IMR-90 (cell line): ENCODE measurements at places on chromosomes 6 and 20. TPM values are rescaled to one million over a fixed set of nuclear protein-coding genes. Genes with fewer than 3 reads are reported as not detected.

GRCh38 chr6:57324538-57324937 lies 7.1 kb downstream of the PRIM2 start:
- H3K27ac ChIP-seq: no peak overlapping the region
- peaks cover 36% of the 10 kb centered on the region for H3K36me3 ChIP-seq
- no peak overlapping the region for H3K4me3 ChIP-seq
- H3K27me3 ChIP-seq: no peaks in the 10 kb centered on the region

GRCh38 chr20:61704661-61705060 lies 361.0 kb downstream of the TAF4 start:
- no peak for DNase-seq
- H3K36me3 ChIP-seq: no peaks in the 10 kb centered on the region
- no peak overlapping the region for H3K27ac ChIP-seq

- H3K4me1 ChIP-seq: peaks cover 32% of the 10 kb centered on the region
- H3K27ac ChIP-seq: peak overlapping the region; percentile 51
- H3K27me3 ChIP-seq: no peaks in the 10 kb centered on the region
- DNase-seq: no peak
- peaks cover 34% of the 10 kb centered on the region for H3K36me3 ChIP-seq
- no peak overlapping the region for H3K4me3 ChIP-seq
Observed at GRCh38 chr6:3739311-3739897, 12.1 kb downstream of the PXDC1 start.

DNA sequence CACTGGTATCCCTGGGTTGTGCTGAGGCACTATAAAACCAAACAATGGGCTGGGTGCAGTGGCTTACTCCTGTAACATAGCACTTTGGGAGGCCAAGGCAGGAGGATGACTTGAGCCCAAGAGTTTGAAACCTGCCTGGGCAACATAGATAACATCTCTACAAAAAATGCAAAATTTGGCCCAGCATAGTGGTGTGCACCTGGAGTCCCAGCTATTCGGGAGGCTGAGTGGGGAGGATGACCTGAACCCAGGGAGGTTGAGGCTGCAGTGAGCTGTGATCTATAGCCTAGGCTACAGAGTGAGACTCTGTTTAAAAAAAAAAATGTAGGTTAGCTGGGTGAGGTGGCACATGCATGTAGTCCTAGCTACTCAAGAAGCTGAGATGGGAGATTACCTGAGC lies 7.7 kb upstream of the SLC4A11 start:
- DNase-seq: no peak
- peaks cover 6% of the 10 kb centered on the region; the same call in 1 of the 2 replicates for H3K27me3 ChIP-seq
- H3K36me3 ChIP-seq: peaks cover 2% of the 10 kb centered on the region; the same call in 1 of the 2 replicates
- no peaks in the 10 kb centered on the region for H3K4me1 ChIP-seq
- no peak overlapping the region for H3K27ac ChIP-seq

GRCh38 chr20:48377940-48378339 lies 449.9 kb downstream of the PREX1 start:
- H3K4me3 ChIP-seq: no peak overlapping the region
- H3K4me1 ChIP-seq: no peaks in the 10 kb centered on the region
- no peaks in the 10 kb centered on the region for H3K36me3 ChIP-seq
- peaks cover 6% of the 10 kb centered on the region; the same call in 1 of the 2 replicates for H3K27me3 ChIP-seq

GRCh38 chr20:58691773-58692578 lies 624 bp upstream of the NPEPL1 start:
- peak overlapping the region; percentile 15; the same call in 1 of the 2 replicates for H3K27ac ChIP-seq
- no peak for DNase-seq
- H3K36me3 ChIP-seq: peaks cover 11% of the 10 kb centered on the region; the same call in 1 of the 2 replicates
- no peaks in the 10 kb centered on the region for H3K27me3 ChIP-seq

- no peaks in the 10 kb centered on the region for H3K36me3 ChIP-seq
- no peak overlapping the region for H3K4me3 ChIP-seq
- no peaks in the 10 kb centered on the region for H3K4me1 ChIP-seq
- H3K27me3 ChIP-seq: peaks cover 20% of the 10 kb centered on the region
Observed at GRCh38 chr20:62208795-62209755, 11.0 kb downstream of the HRH3 start.

DNA sequence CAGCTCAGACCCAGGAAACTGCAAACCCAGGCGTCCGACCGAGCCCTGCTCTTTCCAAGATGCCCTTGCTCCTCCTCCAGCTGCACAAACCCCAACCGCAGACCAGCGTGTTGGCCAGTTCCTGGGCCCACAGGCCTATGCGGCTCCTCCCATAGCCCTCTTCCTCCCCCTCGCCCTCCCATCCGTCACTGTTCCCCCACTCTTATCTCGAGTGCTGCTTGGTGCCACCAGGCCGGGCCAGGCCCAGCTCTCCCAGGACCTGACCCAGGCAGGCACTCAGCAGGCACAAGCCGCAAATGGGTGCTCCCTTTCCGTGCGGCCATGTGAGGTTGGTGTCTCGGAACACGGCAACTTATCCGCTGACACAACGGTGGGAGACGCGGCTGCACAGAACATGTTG lies 28.6 kb downstream of the ADRM1 start:
- no peak overlapping the region for H3K27ac ChIP-seq
- H3K4me3 ChIP-seq: no peak overlapping the region
- peaks cover 44% of the 10 kb centered on the region for H3K36me3 ChIP-seq
- no peak for DNase-seq
- no peaks in the 10 kb centered on the region for H3K27me3 ChIP-seq

- no peak for DNase-seq
- no peak overlapping the region for H3K27ac ChIP-seq
- no peaks in the 10 kb centered on the region for H3K4me1 ChIP-seq
- no peaks in the 10 kb centered on the region for H3K27me3 ChIP-seq
- H3K4me3 ChIP-seq: no peak overlapping the region
Observed at GRCh38 chr6:76861403-76861802, 601.9 kb downstream of the HTR1B start.

- peaks cover 24% of the 10 kb centered on the region for H3K36me3 ChIP-seq
- H3K27me3 ChIP-seq: no peaks in the 10 kb centered on the region
- H3K4me1 ChIP-seq: peaks cover 28% of the 10 kb centered on the region
- no peak for DNase-seq
- peak overlapping the region; percentile 15; the same call in 1 of the 2 replicates for H3K27ac ChIP-seq
Observed at GRCh38 chr20:1371202-1371782, 21.6 kb downstream of the FKBP1A start.

DNA sequence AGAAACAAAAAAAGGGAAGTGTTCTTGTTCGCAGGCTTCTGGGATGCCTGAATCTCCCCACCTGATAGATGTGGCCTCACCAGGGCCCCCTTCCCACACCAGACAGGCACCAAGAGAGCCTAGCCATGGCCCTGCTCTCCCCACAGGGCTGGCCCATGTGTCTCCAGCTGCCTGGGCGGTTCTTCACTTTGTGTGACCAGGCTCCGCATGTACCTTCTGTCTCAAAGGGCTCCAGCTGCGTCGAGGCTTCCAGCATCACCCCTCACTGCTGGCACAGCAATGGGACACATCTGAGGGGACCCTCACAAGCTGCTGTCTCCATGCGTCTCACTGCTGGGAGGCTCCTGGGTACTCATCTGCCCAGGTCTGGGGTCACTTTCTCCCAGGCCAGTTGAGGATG lies 362.9 kb downstream of the ZFAND3 start:
- H3K27ac ChIP-seq: no peak overlapping the region
- no peaks in the 10 kb centered on the region for H3K4me1 ChIP-seq
- no peak overlapping the region for H3K4me3 ChIP-seq
- H3K27me3 ChIP-seq: no peaks in the 10 kb centered on the region
- no peak for DNase-seq
- peaks cover 2% of the 10 kb centered on the region; the same call in 1 of the 2 replicates for H3K36me3 ChIP-seq

GRCh38 chr20:50216543-50217206 lies 26.0 kb downstream of the CEBPB start:
- no peak for DNase-seq
- peaks cover 5% of the 10 kb centered on the region for H3K4me1 ChIP-seq
- H3K27me3 ChIP-seq: no peaks in the 10 kb centered on the region; the same call in 1 of the 2 replicates

GRCh38 chr20:40915756-40916155 lies 112.9 kb upstream of the TOP1 start:
- no peak overlapping the region for H3K27ac ChIP-seq
- H3K4me3 ChIP-seq: no peak overlapping the region
- no peaks in the 10 kb centered on the region for H3K27me3 ChIP-seq

- DNase-seq: peak; percentile 77
- H3K27ac ChIP-seq: no peak overlapping the region
- H3K36me3 ChIP-seq: no peaks in the 10 kb centered on the region
- no peaks in the 10 kb centered on the region for H3K4me1 ChIP-seq
- H3K27me3 ChIP-seq: no peaks in the 10 kb centered on the region; the same call in 1 of the 2 replicates
Observed at GRCh38 chr6:143368426-143368825, 82.1 kb downstream of the ADAT2 start.

- DNase-seq: no peak
- peaks cover 3% of the 10 kb centered on the region; the same call in 1 of the 2 replicates for H3K27me3 ChIP-seq
- H3K36me3 ChIP-seq: no peaks in the 10 kb centered on the region
- H3K4me3 ChIP-seq: no peak overlapping the region
Observed at GRCh38 chr20:57791178-57791962, 81.6 kb upstream of the PMEPA1 start.

DNA sequence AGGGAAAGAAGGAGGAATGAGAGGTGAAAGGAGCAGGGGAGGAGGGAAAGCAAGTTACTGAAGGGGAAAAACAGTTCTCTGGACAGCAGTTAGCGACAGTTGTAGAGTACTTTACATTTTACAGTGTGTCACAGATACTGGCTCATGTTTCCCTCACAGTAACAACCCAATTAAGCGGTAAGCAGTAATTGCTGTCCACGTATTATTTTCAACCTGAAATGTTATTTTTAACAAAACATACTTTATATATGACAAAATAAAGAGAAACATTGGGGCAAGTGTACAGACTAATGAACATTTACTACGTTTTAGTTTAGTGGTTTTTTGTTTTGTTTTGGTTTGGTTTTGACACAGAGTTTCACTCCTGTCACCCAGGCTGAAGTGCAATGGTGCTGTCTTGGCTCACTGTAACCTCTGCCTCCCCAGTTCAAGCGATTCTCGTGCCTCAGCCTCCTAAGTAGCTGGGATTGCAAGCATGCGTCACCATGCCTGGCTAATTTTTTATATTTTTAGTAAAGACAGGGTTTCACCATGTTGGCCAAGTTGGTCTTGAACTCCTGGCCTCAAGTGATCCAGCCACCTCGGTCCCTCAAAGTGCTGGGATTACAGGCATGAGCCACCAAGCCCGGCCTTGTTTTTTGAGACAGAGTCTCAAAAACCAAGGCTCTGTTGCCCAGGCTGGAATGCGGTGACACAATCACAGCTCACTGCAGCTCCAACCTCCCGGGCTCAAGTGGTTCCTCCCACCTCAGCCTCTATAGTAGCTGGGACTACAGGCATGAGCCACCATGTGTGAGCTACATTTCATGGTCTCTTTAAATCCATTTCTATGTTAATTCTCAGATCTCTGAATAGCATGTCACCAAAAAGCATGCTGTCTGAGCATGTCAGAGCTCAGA lies 22.6 kb upstream of the BTN3A2 start:
- no peaks in the 10 kb centered on the region for H3K27me3 ChIP-seq
- peak overlapping the region; percentile 21; the same call in 1 of the 2 replicates for H3K4me3 ChIP-seq
- peak; percentile 55 for DNase-seq

- no peaks in the 10 kb centered on the region for H3K36me3 ChIP-seq
- DNase-seq: no peak
- H3K27ac ChIP-seq: no peak overlapping the region
- no peaks in the 10 kb centered on the region for H3K27me3 ChIP-seq
Observed at GRCh38 chr6:124495665-124496190, 466.5 kb upstream of the RNF217 start.

- no peaks in the 10 kb centered on the region for H3K27me3 ChIP-seq
- peaks cover 14% of the 10 kb centered on the region for H3K4me1 ChIP-seq
- peak; percentile 54 for DNase-seq
Observed at GRCh38 chr6:11969092-11969491, 43.0 kb upstream of the HIVEP1 start.

- H3K4me3 ChIP-seq: no peak overlapping the region
- peak; percentile 70 for DNase-seq
- no peaks in the 10 kb centered on the region for H3K27me3 ChIP-seq
- no peak overlapping the region for H3K27ac ChIP-seq
- H3K4me1 ChIP-seq: peaks cover 3% of the 10 kb centered on the region
Observed at GRCh38 chr6:332671-333070, 40.4 kb downstream of the DUSP22 start.

- no peak overlapping the region for H3K27ac ChIP-seq
- no peak overlapping the region for H3K4me3 ChIP-seq
- H3K27me3 ChIP-seq: no peaks in the 10 kb centered on the region
- DNase-seq: no peak
Observed at GRCh38 chr6:167148021-167148420, 9.8 kb downstream of the GPR31 start.

DNA sequence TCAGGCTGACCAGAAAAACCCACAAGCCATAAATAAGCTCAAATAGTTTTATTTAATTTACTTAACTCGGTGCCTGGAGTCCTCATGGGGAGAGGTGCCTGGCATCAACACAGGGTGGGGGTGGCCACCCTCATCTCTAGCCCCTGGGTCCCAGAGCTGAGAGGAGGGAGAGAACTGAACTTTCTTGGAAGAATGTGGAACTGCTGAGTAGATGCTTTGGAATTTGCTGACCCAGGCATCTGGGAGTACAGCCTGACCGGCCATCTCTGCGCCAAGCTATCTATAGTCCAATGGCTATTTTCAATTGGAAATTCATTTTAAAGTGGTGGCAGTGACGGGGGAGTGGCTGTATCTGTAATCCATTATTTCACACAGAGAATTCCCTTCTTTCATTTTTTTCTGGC lies 104.8 kb downstream of the CDH26 start:
- peak overlapping the region; percentile 27; the same call in 1 of the 2 replicates for H3K27ac ChIP-seq
- H3K4me1 ChIP-seq: peaks cover 16% of the 10 kb centered on the region; the same call in 1 of the 2 replicates
- DNase-seq: peak; percentile 69
- no peak overlapping the region for H3K4me3 ChIP-seq
- H3K36me3 ChIP-seq: no peaks in the 10 kb centered on the region

POM121L2 gene
- total RNA-seq: not detected in 2 replicates

DDO gene
- 0.18 and 0.28 TPM in 2 replicates for total RNA-seq

ORC3 gene
- total RNA-seq: 30.6 and 33.1 TPM in 2 replicates

SLC25A27 gene
- total RNA-seq: 0.28 TPM in 1 of 2 replicates, not detected in the other

SNAI1 gene
- total RNA-seq: 0.54 and 0.83 TPM in 2 replicates

GCNT2 gene
- total RNA-seq: 0.83 and 0.90 TPM in 2 replicates

SYNDIG1 gene
- total RNA-seq: not detected in 2 replicates

BPIFB2 gene
- not detected in 2 replicates for total RNA-seq

KCNK15 gene
- not detected in 2 replicates for total RNA-seq
